Skin of body (tissue), 3 donors: ENCODE measurements at places on chromosomes 6 and 20. TPM values are rescaled to one million over a fixed set of nuclear protein-coding genes. Genes with fewer than 3 reads are reported as not detected.

The TSBP1 gene
- not detected for total RNA-seq

DNA sequence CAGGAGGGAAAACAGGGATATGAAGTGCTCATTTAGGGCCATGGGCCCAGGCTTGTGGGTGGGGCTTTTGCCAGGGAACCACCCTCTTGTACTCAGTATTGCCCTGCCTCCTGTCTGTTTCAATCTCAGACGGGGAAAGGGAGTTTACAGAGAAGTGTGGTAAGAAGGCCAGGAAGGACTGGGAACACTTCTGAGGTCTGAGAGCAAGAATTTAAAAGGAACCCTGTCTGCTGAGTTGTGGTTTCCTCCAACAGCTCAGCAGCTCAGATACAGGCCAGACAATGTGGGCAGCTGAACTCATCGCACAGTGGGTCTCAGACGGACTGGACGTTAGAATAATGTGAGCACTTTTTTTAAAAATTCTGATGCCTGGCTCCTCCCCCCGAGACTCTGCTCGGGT is 354.1 kb upstream of the ARID1B start:
- DNase-seq = no peak

GRCh38 chr20:46226602-46227001 is 81.7 kb downstream of the CDH22 start:
- DNase-seq = no peak

DNA sequence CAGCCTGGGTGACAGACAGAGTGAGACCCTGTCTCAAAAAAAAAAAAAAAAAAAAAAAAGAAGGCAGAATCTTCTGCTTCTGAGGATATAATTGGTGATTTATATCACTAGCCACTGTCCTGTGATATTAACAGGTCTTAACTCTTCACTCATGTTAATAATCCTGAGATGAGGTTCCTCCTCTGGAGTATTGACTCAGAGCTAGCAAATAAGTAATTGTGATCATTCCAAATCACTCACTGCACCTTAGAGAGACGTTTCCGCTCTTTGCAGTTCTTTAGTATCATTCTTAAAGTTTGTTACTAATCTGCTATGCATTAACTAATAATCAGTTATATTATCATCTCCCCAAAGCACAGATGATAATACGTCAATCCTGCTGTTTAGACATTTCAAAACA is 41.6 kb upstream of the NOX3 start:
- DNase-seq = no peak

DNA sequence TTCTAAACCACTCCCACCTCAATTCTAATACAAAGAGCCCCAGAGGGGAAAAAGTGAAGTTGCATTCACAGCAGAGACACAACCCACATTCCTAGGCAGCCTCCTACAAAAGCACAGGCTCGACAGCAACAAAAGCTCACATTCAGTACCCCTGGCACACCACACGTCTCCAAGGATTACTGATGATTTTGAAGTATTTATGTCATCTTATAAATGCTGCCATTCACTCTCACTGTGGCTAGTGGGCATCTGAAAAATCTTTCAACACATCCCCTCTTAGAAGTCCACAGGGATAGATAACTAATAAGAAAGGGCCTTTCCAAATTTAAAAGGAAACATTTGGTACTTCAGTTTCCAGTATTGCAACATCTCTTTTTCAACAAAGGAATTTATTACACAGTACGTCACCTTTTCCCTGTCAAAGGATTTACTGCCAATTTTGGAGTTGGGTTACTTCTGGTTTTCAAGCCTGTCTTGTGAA is 146.7 kb downstream of the TASP1 start:
- peak; percentile 88 for DNase-seq

DNA sequence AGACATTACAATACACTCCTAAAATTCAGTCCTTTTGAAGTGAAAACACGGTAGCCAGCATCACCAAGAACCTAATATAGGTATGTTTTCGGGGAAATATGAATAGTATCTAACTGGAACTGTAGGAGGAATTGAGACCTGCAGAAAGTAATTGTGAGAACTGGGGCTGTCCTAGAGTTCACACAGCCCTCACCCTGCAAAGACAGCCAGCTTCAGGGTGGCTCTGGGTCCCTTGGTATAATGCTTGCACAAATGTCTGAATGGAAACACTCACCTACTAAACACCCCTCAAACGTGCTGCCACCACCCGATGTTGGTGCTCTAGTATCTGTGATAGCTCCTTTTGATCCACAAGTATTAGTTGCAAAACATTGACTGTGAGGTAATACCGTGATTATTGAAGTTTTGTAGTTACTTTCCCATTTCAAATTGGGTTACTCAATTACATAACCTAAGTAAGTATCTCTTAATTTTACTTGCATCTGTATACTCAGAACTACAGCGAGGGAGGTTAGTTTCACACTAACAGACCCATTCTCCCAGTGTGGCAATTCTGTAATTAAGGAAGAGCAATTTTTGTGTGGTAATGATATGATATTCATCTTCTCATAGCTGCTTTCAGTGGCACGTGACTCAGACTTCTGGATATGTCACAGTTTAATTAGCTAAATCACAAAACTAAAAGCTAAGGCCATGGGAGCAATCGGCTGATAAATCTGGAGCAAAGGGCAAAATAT is 129.5 kb downstream of the INSM1 start:
- no peak for DNase-seq

GRCh38 chr6:25431975-25432307 is 152.8 kb downstream of the CARMIL1 start:
- DNase-seq = no peak

DNA sequence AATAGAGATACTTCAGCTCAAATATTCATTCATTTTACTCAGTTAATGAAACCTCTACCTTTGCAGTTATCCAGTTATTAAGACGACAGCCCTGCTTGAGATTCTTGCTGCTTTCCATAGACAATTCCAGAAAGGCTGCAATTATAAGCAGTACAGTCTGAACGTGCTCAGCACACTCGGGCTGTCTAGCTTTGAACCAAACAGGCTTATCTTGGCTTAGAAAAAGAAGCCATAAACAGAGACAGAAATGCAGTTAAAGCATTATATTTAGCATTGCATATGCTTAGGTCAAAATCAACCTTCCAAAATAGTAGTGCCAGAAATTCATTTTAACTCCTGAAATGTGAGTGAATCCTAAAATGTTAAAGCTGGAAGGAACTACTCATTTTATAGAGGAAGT is 204.1 kb upstream of the KCNQ5 start:
- no peak for DNase-seq

- DNase-seq = no peak
Measured at GRCh38 chr6:167979436-167980139, 17.9 kb upstream of the KIF25 start.

DNA sequence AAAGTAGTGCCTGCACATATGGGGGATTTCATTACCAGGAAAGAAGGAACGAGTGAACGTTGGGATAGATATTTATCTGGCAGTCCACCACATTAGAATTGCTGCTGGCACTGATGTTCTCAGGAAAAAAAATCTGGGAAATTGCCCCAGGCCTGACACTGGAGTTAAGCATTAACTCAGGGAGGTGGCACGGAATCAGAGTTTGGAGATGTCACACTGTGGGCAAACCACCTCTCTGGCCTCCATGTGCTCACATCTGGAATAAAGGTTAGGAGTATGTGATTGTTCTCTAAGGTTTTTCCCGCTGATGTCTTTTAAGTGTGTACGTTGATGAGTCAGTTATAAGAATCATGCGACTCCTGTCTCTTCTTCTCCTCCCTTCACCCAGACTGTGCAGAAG is 7.9 kb downstream of the TGM3 start:
- DNase-seq = no peak

DNA sequence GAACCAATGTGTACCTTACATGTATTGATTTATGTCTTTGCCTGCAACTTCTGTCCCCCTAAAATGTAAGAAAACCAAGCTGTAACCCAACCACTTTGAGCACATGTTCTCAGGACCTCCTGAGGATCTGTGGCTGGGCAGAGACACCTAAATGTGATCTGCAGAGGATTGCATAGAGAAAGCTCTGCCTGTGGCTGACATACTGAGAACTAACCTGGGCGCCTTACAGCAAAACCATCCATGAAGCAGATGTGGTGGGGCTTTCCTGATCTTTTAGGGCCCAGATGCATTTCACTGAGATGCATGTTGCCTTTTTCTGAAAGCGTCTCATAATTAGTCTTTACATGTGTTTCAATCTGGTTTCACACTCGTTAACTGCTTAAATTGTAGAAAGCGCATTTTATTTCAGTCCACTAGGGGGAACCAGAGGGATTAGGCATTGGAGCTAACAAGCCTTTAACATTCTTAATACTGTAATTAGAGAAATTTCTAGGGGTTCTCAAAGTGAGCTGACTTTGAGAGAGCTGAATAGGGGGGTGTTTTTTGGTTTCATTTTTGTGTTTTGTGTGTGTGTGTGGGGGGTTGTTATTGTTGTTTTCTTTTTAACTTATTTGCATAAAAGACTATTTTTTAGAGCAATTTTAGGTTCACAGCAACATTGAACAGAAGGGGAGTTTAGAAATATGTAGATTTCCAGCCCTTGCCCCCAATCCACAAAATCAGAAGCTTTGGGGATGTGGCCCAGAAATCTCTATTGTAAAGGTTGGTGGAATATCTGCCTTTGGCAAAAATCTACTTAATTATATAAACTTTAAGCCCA is 50.9 kb upstream of the FAM184A start:
- DNase-seq = peak; percentile 70

GRCh38 chr6:72916298-72916697 is 294.4 kb downstream of the KCNQ5 start:
- DNase-seq = no peak

DNA sequence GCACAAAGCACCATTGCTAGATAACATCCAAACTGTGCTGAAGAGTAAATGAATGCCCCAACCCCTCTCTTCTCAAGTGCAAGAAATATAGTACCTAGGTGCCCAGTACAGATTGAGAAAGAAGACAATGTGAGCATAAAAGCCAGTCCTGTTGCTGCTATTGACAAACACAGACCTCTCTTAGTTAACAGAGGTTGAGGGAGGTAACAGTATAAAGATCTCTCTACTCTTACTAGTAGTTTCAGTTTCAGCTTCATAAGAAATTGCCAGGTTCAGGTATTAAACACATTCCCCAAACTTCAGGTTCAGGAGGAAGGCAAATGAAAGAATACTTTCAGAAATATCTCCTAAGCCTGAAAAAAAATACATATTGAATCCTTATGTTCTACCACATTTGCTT is 31.4 kb downstream of the TBC1D32 start:
- DNase-seq = no peak
